OCI-LY7 (cell line): ENCODE measurements at places on chromosomes 5 and 9. TPM values are rescaled to one million over a fixed set of nuclear protein-coding genes. Genes with fewer than 3 reads are reported as not detected.

Gene CENPH
- 105 and 126 TPM in 2 replicates for total RNA-seq

GRCh38 chr5:16529306-16529705 lies 63.7 kb upstream of the ZNF622 start:
- no peak for DNase-seq

DNA sequence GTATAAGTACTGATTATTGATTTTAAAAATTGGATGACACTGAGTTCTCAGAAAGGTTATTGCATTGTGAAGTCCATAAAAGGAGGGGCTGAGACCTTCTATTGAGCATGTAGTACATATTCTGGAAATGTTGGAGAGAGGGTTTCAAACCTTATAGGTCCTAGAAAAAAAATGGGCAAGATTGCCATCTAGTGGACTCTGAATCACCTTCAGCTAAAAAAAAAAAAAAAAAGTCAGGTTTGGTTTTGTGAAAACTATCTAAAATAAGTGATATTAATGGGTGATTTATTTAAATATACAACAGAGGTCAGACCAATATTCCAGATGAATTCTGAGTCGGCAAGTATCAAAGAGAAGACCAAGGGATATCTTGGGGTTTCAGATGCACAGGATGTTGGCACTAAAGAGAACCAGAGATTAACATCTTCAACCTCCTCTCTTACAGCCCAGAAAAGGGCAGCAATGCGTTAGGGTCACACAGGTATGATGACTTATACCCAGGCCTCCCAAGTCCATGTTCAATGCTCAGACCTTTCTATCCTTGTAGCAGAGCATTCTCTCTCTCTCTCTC lies 109.8 kb upstream of the NMUR2 start:
- peak; percentile 29 for DNase-seq

DNA sequence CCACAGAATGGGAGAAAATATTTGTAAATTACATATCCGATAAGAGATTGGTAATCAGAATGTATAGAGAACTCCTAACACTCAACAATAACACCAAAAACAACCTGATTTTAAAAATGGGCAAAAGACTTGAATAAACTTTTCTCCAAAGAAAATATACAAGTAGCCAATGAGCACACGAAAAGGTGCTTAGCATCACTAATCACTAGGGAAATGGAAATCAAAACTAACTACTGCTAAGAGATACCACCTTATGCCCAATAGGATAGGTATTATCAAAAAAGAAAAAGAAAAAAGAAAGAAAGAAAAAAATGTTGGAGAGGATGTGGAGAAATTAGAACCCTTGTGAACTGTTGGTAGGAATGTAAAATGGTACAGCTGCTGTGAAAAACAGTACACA lies 212.1 kb downstream of the TLR4 start:
- DNase-seq: no peak

DNA sequence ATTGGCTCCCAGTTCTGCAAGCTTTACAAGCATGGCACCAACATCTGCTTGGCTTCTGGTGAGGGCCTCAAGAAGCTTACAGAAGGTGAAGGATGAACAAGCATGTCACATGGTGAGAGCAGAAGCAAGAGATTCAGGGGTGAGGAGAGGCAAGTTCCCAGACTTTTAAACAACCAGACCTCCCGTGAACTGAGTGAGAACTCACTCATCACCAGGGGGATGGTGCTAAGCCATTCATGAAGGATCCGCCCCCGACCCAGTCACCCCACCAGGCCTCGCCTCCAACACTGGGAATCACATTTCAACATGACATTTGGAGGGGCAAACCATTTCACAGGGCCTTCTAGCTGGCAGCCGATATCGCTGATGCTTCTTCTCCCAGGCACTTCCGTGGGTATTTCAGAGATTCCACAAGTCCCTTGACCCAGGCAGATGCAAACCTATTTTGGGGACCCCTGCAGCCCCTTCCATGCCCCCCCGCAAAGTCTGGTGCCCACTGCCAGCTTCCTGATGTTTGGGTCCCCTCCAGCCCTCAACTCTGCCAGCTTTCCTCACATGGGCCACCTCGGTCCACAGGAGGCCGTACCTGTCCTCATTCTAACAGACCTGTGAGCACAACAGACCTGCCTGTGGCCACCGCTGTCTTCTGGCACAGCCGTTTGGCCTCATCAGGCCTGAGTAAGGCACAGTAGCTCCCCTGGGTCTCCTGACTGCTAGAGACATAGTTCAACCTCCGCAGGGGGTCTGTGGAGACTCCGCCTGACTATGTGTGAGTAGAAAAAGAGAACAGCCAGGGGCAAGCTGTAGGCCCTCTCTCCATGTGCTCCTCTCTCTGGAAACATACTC lies 60.7 kb upstream of the ANGPTL2 start:
- no peak for DNase-seq

DNA sequence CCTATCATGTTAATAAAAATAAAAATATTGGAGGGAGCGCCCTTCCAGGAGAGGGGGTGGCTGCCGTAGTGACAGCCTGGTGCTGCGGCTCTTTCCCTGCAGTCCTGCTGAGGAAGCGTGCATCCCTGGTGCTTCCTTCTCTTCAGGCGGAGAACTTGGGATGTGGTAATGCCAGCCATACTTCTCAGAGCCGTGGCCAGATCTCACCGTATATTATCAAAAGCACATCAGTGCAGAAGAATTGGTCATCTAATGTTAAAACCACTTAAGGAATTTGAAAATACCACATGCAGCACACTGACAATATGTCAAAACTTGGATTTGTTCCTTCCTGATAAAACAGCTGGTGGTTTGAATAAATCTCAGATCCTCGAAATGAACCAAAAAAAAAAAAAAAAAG lies 17.7 kb downstream of the C9orf40 start:
- no peak for DNase-seq

- no peak for DNase-seq
Measured at GRCh38 chr9:18023332-18023731, 444.5 kb downstream of the SH3GL2 start.

Gene ANKRD34B
- not detected in 2 replicates for total RNA-seq

DNA sequence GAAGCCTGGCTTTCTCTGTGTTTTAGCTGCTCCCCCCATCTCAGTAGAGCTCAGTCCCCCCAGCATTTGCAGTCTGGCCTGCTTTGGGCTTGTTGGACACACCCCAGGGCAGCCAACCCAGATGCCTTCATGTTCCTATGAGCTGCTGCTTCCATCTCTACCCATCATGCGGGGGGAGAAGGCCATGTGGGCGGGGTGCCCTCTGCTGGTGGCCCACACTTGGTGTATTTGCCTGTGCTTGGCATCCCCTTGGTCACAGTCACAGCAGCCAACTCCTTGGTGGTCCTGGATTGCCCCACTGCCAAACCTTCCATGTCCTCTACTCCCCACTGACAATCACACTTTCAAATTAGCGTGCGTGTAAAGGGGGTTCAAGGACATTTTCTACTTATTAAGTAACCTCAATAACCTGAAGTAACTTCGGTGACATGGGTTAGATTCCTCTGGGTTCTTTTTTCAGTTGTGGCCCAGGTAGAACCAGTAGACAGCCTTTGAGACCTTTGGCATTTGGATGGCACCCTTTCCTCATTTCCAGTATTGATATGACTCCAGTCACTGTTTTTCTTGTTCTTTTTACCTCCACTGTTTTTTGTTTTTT lies 42.8 kb downstream of the SNX30 start:
- DNase-seq: peak; percentile 80
